Naive thymus-derived CD8-positive, alpha-beta T cell (primary cell): ENCODE measurements at places on chromosomes 5 and 9.

DNA sequence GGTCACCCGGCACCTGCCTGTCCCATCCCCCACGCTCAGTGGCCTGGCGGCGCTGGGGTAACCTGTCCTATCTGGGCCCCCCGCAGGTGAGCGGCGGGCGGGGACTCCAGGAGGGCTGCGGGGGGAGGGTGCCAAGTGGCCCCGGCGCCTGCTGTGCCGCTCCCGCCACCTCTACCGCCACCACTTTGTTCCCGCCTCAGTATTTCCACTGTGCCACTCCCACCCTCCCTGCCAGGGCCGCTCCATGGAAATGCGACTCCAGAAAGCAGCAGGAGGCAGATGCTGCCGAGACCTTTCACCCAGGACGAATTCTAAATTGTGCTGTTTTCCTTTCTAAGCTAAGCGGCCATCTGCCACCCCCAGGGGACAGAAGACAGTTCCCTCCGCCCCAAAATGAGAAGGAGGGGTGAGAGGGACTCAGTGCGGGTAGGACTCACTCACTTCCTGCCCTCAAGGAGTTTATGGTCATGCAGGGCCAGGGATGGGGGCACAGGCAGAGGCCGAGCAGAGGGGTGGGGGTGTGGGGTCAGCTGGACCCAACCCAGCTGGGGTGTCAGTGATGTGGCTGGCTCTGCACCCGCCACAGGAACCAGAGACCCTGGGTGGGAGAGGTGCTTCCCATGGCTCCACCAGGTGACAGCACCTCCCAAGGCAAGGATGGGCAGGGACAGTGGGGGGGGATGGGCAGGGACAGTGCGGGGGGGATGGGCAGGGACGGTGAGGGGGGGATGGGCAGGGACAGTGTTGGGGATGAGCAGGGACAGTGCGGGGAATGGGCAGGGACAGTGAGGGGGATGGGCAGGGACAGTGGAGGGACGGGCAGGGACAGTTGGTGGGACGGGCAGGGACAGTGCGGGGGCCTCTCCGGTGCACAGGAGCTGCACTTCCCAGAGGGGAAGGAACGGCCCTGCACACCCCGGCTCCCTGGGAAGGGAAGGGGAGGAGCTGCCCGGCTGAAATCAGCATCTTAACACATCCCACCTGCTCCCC, 17.8 kb downstream of the NOTCH1 start:
- DNase-seq, result no peak

DNA sequence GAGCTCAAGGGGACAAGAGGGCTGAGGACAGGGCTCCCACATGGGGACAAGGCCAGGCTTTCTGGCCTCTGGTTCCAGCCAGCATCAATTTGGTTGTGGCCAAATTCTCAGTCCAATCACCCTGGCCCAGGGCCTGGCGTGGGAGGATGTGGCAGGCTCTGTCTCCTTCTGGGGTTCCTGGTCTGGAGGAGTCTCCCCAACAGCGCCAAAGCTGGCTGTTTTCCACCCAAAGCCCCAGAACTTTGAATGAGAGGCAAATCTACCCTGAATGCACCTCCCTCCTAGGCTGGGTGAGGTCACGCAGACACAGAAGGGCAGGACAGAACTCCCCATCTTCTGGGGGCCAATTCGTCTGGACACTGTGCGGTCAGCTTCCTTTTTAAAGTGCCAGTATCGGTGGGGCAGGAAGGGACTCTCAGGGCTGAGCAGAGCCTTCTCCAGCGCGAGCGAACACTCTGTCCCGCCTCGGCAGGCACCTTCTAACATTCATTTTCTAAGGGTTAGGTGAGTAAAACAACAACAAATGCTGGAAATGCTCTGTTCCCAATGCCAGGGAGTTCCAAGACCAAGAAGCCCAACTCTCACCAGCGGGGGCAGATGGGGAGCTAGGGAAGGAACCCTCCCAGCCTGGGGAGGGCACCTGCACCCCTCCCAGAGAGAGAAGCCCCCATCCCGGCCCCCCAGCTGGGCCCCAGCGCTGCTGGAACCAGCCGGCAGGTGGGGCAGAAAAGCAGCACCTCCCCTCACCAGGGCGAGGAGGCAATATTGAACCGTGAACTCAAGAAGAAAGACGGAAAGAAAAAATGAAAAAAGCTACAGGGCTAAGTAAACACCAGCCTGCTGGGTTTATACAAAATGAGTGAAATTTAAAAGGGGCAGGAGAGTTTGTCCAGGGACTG, 3.7 kb upstream of the DPM2 start:
- DNase-seq, result no peak

GRCh38 chr5:111747337-111747736, 9.7 kb downstream of the NREP start:
- DNase-seq, result no peak

- DNase-seq, result no peak
Observed at GRCh38 chr5:35342664-35343063, 112.4 kb upstream of the PRLR start.

GRCh38 chr5:142262683-142263082, 62.1 kb downstream of the SPRY4 start:
- no peak for DNase-seq

GRCh38 chr5:22887566-22887965, 34.4 kb upstream of the CDH12 start:
- DNase-seq, result no peak

DNA sequence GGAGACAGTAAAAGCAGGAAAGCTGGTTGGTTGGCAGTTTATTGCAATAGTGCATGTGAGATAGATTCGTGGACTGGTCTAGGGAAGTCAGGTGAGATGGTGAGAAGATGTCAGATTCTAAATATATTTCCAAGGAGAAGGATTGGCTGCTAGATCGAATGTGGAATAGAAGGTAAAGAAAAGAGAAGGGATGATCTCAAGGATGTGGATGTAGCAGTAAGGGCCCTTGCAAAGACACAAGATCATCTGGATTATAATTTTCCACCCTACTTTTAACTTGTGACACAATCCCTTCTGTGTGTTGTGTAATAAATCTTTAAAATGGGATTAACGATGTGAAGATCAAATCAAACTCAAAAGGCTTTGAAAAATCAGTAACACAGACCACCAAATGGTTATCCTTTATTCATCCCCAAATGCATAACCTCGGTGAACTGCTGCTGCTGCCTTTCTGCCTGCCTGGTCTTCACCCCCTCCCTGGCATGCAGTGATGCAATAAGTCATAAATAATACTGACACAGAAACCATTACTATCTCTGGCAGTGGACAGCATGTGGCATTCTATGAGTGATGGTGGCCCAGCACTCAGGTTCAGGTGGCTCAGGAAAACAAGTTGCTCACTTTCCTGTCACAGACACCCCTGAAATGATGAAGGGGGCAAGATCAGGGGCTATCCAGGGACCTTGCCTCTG, 178.4 kb downstream of the FAM114A2 start:
- no peak for DNase-seq

GRCh38 chr5:181218795-181219124, 4.3 kb upstream of the TRIM41 start:
- no peak for DNase-seq

DNA sequence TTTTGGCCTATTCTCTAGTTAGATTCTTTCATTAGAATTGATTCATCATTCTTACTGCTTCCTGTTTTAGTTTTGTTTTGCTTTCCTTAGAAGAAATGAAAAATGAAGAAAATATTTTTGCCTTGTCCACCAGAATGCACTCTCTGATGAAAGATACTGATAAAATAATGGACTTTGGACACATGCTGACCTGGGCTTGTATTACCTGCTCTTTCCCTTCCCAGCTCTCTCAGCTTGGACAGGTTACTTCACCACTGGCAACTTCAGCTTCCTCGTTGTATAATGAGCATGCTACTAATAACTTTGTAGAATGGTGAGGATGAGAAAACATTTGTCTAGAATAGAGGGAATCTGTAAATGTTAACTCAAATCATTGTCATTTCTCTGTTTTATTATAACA, 1468.1 kb upstream of the WWC1 start:
- DNase-seq, result no peak

DNA sequence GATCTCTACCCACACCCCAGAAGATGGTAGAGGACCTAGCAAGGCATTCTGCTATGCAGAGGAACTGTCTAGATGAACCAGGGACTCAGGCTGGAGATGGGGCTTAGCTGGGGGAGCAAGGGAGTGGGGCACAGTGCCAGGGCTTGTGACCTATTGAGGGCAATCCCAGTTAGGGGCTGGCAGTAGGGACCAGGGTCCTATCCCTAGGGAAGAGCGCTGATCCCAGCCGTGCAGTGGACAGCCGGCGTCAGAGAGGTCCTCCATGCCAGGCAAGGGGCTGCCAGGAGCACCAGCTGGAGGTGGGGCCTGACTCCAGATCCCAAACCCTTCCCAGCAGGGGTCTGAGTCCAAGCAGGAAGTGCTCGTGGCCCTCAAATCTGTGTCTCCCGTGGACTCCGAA, 52.7 kb upstream of the NEURL1B start:
- no peak for DNase-seq

DNA sequence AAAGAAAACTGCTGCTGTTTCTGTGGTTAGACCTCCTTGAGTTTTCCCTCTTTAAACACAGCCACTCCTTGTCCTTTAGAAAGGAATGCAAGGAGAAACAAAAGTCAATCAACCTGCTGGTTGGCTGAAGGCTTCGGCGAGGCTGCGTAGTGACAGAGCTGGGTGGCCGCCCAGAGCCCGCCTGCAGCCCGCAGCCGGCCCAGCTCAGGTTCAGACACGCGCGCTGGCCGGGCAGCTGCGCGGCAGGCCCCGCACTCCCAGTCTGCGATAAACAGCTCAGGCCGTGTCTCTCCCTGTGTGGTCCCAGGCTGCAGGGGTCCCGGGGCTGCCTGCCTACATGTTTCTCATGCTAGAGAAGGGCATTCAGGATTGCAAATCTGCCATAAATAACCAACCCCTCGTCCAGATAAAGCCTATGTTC, 115.4 kb downstream of the HSD17B3 start:
- DNase-seq, result no peak

- DNase-seq, result no peak
Observed at GRCh38 chr9:2697492-2697891, 19.8 kb upstream of the KCNV2 start.

- no peak for DNase-seq
Observed at GRCh38 chr5:33852837-33853236, 39.0 kb downstream of the ADAMTS12 start.

DNA sequence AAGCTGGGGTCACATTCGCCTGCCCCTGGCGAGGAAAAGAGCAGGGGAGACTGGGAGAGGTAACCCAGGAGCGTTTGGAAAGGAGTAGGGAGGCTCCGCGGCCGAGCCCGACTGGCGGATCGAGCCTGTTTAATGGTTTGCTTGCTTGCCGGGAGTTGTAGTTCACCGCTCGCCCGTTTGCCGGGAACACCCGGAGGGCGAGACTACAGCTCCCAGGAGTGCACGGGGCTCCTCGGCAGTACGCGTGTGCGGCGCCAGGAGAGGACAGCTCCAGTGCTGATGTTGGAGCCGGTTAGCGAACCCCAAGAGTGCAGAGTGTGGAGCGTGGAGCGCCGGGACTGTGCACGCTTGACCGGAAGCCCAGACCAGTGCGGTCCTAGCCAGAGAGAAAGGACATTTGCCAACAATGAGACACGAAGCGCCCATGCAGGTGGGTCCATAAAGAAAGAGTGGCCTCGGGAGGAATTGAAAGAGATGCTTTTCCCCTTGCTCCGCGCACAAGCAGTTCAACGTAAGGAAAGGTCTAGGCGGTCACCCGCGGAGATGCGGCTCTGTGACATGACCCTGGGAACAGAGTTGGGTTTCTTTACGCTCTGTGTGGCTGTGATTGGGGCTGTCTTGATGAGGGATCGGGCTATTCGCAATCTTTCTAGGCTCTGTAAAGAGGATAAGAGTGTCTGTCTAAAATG, at the start of gene RAB3C:
Gene RAB3C, plus strand, starts transcription at position 273 of the 689 bp plus-strand sequence. Its CDS starts 134 bp downstream, at position 407.
- DNase-seq, result no peak

DNA sequence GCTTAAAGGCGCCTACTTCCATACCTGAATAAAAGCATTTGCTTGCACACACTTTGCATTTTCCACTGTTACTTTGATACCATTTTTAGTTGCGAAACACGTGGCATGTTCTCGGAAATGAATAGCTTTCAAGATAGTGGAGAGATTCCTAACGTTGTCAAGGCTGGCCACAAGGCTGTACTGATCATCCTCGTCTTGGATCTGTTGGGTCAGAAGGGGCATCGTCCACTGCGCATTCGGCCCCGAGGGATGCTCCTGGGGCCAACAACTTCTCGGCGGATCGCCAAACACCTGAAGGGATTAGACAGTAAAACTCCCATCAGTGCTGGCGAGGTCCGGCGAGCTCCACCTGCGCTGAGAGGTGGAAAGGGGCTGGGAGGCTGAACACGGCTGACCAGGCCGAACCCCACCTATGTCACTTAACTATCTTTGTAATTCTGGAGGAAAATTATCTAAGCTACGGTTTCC, 599 bp downstream of the RAD1 start:
- peak; percentile 5 for DNase-seq

DNA sequence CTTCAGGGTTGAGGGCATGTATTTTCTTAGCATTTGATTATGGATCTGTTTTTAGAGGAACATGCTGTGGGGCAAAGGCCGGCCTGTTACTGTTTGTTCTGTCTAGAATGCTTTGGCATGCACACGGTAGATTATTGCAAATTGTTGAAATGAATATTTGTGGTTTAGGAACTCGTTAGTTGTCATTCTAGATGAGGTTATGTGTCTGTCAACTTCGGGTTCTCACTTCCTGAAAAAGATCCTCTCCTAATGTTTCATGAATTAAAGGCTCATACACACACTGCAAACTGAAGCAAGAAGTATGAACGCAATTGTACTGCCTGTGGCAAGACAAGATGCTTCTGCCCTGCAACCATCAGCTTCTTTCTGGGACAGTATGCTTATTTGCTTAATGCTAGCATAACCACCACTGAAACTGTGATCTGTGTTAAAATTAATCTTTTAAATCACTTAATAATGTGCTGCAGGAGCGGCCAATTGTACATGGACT, 99.6 kb downstream of the BASP1 start:
- DNase-seq, result no peak

GRCh38 chr5:79329453-79329852, 93.5 kb downstream of the JMY start:
- DNase-seq, result no peak

GRCh38 chr5:96932026-96932425, 3.9 kb upstream of the LNPEP start:
- DNase-seq, result no peak

DNA sequence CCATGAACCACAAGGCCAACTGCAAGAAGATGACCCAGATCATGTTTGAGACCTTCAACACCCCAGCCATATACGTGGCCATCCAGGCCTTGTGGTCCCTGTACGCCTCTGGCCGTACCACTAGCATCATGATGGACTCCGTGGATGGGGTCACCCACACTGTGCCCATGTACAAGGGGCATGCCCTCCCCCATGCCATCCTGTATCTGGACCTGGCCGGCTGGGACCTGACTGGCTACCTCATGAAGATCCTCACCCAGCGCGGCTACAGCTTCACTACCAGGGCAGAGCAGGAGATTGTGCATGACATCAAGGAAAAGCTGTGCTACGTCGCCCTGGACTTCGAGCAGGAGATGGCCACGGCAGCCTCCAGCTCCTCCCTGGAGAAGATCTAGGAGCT, 153.7 kb downstream of the CAVIN4 start:
- no peak for DNase-seq

GRCh38 chr5:16467363-16468219, 2.0 kb upstream of the ZNF622 start:
- no peak for DNase-seq

GRCh38 chr9:109242741-109243140, 75.7 kb upstream of the FRRS1L start:
- no peak for DNase-seq
